ENCODE measurements at places on chromosomes 6 and 20. TPM values are rescaled to one million over a fixed set of nuclear protein-coding genes. Genes with fewer than 3 reads are reported as not detected.

Gene TREM1
- polyA plus RNA-seq = 0.32 TPM

DNA sequence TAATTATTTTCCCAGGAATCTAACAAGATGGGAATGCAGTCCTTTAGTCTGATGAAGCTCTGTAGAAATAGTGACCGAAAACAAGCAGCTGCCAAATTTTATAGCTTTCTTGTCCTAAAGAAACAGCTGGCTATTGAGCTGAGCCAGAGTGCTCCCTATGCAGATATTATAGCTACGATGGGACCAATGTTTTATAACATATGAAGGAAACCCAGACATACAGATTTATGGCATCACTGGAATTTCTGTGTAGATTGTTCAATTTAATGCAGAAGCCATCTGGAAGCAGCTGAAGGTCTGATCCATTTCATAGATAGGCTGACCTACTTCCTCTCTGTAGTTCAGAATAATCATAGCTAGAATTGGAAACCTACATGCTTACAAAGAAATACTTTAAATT lies 11.8 kb upstream of the SNPH start:
- DNase-seq = no peak
- no peaks in the 10 kb centered on the region for H3K4me1 ChIP-seq
- no peaks in the 10 kb centered on the region for H3K36me3 ChIP-seq
- H3K27ac ChIP-seq = no peak overlapping the region

DNA sequence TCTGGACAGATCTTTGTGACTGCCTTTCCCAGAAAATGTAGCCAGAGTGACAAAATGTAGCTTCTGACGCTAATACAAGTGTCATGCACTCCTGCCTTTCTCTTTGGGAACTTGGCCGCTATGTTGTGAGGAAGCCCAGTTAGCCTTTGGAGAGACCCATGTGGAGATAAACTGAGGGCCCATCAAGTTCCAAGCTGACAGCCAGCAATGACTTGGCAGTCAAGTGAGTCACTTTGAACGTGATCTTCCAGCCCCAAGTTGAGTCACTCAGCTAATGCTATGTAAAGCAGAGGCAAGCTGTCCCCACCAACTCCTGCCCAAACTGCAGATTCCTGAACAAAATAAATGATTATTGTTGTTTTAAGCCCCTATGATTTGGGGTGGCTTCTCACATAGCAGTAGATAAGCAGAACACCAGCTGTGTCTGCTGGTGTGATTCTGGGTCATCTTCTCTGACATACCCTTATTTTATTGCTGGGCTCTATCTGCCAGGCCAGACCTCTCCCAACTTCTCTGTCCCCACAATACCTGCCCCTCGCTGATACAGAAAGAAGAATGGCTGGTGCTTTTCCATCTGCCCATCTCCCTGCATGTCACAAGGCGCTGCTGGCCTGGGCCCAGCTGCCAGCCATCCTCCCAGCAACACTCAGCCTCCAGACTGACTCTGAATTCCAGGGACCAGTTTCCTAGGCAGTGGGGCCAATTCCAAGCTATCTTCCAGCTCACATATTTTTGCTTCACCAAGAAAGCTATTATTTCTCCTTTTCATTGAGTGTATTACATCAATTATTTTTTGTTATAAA lies 274.8 kb downstream of the LRFN2 start:
- no peaks in the 10 kb centered on the region for H3K4me1 ChIP-seq
- H3K36me3 ChIP-seq = no peaks in the 10 kb centered on the region
- H3K27ac ChIP-seq = no peak overlapping the region
- no peak overlapping the region for H3K4me3 ChIP-seq

DNA sequence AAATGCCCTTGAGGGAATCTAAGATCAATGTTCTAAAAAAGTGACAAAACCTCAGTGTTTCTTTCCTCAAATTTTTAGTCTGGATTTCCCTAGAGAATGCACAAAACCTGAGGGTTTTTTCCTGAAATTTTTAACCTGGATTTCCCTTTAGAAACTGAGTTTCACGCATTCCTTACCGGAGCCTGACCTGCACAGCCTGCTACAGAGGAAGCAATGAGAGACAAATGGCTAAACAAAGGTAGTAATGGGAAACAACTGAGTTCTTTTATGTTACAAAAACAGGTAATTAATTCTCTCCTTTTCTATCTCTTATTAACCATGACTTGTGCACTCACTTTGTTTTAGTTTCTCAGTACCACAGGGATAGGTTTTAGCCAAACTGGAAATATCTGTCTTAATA lies 281.7 kb upstream of the NT5E start:
- H3K36me3 ChIP-seq = no peaks in the 10 kb centered on the region
- no peaks in the 10 kb centered on the region for H3K27me3 ChIP-seq
- no peaks in the 10 kb centered on the region for H3K4me1 ChIP-seq
- no peak for DNase-seq
- no peak overlapping the region for H3K4me3 ChIP-seq

DNA sequence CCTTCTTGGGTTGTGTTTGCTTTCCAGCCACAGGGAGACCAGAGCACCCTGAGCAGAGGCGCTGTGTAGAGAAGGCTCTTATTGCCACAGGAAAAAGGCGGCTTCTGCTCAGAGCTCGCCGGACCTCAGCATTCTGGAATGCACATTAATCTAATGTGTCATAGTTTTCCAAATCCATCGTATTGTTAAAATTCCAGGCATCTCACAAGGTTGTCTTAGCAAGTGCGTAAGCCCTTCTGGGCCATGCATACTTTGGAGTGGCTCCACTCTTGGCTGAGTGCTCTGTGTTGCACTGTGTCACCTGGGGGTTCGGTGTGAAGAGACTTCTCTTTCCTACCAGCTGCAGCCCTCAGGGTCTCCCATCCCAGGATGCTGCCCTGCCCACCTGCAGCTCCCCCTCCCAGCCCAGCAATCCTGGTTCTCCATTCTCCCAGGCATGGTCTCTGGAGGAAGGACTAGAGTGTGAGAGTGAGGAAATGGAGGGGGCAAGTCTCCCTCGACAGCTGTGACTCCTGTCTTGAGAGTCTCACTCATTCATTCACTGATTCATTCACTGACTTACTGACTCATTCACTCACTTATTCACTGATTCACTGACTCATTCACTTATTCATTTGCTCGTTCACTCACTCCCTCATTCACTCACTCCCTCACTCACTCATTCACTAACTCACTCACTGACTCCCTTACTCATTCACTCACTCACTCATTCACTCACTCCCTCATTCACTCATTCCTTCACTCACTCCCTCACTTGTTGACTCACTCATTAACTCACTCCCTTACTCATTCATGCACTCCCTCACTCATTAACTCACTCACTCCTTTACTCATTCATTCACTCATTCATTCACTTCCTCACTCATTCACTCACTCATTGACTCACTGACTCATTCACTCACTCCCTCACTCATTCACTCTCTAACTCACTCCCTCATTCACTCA lies 83.7 kb upstream of the MPC1 start:
- no peak overlapping the region for H3K4me3 ChIP-seq
- H3K36me3 ChIP-seq = peaks cover 6% of the 10 kb centered on the region
- H3K27me3 ChIP-seq = no peaks in the 10 kb centered on the region
- no peak overlapping the region for H3K27ac ChIP-seq

Gene DEFB113
- polyA plus RNA-seq = not detected

Gene ARMC2
- 0.94 TPM for polyA plus RNA-seq

Gene UCKL1
- polyA plus RNA-seq = 20.1 TPM

- no peaks in the 10 kb centered on the region for H3K27me3 ChIP-seq
- no peak for DNase-seq
- no peak overlapping the region for H3K4me3 ChIP-seq
- H3K27ac ChIP-seq = no peak overlapping the region
- no peaks in the 10 kb centered on the region for H3K4me1 ChIP-seq
Measured at GRCh38 chr20:15799871-15800270, 773.4 kb downstream of the KIF16B start.

DNA sequence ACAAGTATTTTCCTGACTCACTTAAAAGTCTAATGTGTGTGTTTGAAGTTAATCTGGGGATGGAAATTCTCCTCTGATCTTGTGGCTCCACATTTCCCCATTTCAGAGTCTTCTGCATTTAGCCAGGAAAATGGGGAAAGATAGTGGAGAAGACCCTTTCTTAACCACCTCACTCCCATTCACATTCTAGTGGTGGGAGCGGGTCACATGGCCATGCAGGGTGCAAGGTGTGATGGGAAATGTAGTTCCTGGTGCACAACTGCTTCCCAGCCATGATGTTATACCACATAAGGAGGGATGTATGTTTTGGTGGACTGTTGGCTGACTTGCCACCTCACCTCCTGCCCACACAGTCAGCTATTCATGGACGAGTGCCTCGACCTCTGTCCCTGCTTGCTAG lies 61.8 kb downstream of the BANF2 start:
- H3K4me3 ChIP-seq = no peak overlapping the region
- no peaks in the 10 kb centered on the region for H3K4me1 ChIP-seq
- H3K27me3 ChIP-seq = no peaks in the 10 kb centered on the region
- no peak for DNase-seq
- H3K27ac ChIP-seq = no peak overlapping the region
- no peaks in the 10 kb centered on the region for H3K36me3 ChIP-seq

DNA sequence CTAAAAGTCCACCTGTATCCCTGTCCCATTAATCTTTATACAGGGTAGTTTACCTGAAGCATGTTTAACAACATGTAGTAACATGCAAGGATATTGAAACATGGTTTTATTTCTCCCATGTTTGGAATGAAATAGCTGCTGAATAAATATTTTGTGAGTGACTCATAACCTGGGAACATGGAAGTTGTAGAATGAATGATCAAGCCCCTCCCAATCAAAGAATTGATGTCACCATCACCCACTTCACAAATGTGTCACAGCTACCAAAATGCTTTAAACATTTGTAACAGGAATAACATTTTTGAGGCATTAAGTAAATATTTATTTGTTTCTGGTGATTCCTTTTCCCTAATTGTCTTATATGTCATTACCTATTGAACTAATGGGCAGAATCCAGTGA lies 58.9 kb upstream of the TNFAIP3 start:
- no peaks in the 10 kb centered on the region for H3K36me3 ChIP-seq
- H3K27me3 ChIP-seq = no peaks in the 10 kb centered on the region
- H3K4me3 ChIP-seq = no peak overlapping the region

DNA sequence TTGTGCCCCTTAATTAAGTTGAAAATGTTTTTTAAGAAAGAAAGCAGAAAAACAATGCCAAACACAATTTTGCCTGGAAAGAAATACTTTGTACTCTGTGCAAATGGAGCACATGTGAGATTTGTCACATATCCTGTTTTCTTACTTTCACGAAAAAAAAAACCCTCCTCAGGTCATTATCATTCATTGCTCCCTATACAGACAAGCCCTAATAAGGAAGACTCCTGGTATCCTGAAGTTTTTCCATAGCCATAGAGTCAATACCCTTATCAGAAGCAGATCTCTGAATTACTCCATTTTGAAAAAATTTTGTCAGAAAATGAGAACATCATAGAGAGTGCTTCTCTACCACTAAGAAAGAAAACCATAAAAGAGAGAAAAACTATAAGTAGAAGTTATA lies 14.0 kb upstream of the NT5E start:
- no peaks in the 10 kb centered on the region for H3K4me1 ChIP-seq
- no peak overlapping the region for H3K4me3 ChIP-seq

DNA sequence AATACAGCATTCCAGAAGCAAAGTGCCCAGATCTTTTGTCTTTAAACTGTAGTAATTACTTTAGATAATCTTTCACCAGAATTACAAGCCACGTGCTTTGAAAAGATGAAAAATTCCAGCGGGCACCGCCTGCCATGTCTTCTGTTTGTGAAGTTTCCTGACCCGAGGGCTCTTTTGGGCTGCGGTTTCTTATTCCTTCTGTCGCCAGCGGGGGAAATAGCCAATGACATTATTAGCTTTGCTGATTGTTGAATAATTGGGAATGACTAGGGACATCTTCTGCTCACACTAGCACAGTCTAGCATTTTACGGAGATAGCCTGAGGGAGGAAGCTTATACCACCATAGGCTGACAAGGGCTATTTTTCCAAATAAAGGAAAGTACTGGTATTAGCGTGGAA lies 124.7 kb downstream of the SAMD5 start:
- no peaks in the 10 kb centered on the region for H3K4me1 ChIP-seq
- no peak overlapping the region for H3K27ac ChIP-seq
- DNase-seq = no peak
- H3K4me3 ChIP-seq = no peak overlapping the region

GRCh38 chr6:33317669-33318425 lies at the start of gene ZBTB22:
Gene ZBTB22 (minus strand): TSS chr6:33317744. CDS start chr6:33316916, 828 bp downstream.
- no peaks in the 10 kb centered on the region for H3K36me3 ChIP-seq
- H3K27me3 ChIP-seq = no peaks in the 10 kb centered on the region
- peak within 1 kb of the TSS; percentile 90 for H3K4me3 ChIP-seq
- H3K27ac ChIP-seq = peak within 1 kb of the TSS; percentile 75

Gene EMILIN3
- polyA plus RNA-seq = 0.05 TPM

GRCh38 chr20:9068233-9068801 lies 570 bp upstream of the PLCB4 start:
- H3K27ac ChIP-seq = no peak overlapping the region
- no peak overlapping the region for H3K4me3 ChIP-seq
- DNase-seq = no peak
- no peaks in the 10 kb centered on the region for H3K36me3 ChIP-seq
- H3K4me1 ChIP-seq = peaks cover 15% of the 10 kb centered on the region
- H3K27me3 ChIP-seq = no peaks in the 10 kb centered on the region

DNA sequence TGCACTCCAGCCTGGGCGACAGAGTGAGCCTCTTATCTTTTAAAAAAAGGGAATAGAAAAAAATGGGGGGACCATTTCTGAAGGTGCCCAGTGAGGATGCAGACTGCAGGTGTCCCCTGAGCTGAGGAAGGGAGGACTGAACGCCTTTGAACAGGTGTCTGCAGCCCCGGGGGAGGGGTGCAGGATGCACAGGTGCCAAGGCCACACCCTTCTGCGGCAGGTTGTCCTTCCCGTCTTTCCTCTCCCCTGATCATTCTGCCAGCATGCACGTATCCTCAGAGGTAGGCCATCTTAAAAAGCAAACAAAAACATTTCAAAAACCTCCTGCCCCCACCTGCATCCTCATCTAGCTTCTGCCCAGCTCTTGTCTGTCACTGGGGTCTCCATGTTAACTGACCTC lies 101.3 kb downstream of the MTHFD1L start:
- H3K4me3 ChIP-seq = no peak overlapping the region
- H3K27me3 ChIP-seq = no peaks in the 10 kb centered on the region
- H3K36me3 ChIP-seq = no peaks in the 10 kb centered on the region
- no peak for DNase-seq
- H3K4me1 ChIP-seq = no peaks in the 10 kb centered on the region
- H3K27ac ChIP-seq = no peak overlapping the region

Data from liver (tissue), 10 donors.